ENCODE measurements at places on chromosomes 12 and 14.

DNA sequence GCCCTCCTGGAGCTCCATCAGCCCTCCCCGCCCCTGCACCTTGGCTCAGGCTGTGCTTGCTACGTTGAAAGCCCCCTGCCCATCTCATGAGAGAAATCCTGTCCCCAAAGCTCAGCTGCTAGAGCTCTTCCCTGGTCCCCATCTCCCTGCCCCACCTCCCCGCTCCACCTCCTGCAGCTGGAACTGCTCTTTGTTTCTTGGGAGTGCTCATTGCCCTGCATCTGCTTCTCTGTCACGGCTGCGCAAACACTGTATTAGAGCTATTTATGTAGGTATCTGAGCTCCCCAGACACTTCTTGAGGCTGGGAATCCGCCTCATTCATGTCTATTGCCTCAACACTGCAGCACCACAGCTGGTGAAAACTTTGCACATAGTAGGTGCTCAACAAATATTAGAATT, 32.8 kb upstream of the PRIMA1 start:
- no peak for DNase-seq

- DNase-seq: no peak
These were observed 607.8 kb downstream of the SNAPC1 start for GRCh38 chr14:62369919-62370560.

DNA sequence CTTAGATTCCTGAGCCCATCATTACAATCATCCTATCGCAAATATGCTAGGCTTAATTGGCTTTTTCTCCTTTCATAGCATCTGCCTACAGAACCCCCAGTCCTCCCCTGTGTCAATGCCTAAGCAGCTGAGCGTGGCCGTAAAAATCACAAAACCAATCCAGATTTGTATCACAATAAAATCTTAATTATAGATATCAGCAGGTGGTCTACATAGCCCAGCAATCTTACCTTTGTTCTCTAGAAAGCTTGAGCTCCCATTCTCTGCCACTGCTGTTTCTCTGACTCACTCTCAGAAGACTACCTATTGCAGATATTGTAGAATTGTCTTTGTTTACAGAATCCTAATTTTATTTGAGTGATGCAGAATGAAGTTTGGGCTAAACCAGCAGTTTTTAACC, 37.9 kb upstream of the PPM1A start:
- DNase-seq: peak; percentile 33

- no peak for DNase-seq
These were observed 1.5 kb downstream of the UBE2N start for GRCh38 chr12:93440043-93440835.

DNA sequence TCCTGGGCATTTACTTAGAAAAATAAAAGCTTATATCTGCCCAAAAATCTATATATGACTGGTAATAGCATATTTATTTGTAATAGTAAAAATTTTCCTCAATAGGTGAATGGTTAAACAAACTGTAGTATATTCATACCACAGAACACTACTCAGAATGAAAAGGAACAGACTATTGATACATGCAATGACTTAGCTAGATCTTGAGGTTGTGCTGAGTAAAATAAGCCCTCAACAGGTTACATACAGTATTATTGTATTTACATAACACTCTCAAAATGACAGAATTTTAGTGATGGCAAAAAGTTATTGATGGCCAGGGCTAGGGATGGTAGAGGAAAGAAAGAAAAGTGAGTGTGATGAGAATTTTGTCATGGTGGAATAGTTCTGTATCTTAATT, 178.4 kb downstream of the BMP4 start:
- DNase-seq: no peak

GRCh38 chr12:116818341-116818856, 62.8 kb downstream of the HRK start:
- DNase-seq: no peak

Data from GM23338 (cell line).